ENCODE measurements at places on chromosomes 16 and 17.

DNA sequence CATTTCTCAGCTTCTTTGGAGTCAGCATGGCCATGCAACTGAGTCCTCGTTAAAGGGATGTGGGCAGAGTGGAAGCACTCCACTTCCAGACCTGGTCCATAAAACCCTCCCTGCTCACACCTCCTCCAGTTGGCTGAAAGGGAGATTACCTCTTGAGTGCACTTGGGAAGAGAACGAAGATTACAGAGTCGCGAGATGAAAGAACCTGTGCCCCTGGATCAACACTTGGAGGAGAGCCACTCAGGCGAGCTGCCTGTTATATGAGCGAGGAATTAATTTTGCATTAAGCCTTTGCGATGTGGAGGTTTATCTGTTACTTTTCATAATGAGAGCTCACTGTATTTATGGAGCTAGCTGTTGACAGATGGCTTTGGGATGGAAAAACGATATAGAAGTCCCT lies 147.9 kb downstream of the MAF start:
- no peak overlapping the region for H3K4me3 ChIP-seq
- peaks cover 2% of the 10 kb centered on the region for H3K27me3 ChIP-seq
- no peaks in the 10 kb centered on the region for H3K4me1 ChIP-seq
- H3K36me3 ChIP-seq, result no peaks in the 10 kb centered on the region
- H3K27ac ChIP-seq, result no peak overlapping the region

DNA sequence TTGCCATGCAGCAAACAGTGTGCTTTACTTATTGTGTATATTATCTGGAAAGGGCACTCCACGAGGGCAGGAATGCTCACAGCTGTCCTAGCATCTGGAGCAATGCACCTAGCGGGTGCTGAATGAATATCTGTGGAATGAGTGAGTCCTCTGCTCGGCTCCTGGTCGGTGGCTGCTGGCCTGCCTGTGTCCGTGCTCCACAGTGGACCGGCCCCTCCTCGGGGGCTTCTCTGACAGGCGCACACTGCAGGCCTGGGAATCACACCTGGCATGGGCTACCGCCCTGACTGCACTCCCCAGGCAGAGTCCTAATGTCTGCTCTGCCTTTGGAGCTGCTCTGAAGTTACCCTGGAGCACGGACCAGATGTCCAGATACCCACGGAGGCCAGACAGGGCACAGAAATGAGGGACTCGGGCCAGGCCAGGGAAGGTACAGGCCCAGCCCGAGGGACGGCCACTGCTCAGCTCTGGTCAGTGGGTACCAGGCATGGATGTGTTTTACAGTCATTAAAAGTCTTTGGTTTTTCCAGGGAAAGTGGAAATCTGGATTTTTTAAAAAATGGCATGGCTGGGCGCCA lies 21.1 kb upstream of the AKTIP start:
- H3K4me1 ChIP-seq, result no peaks in the 10 kb centered on the region
- H3K27me3 ChIP-seq, result no peaks in the 10 kb centered on the region
- DNase-seq, result no peak
- H3K4me3 ChIP-seq, result no peak overlapping the region
- no peaks in the 10 kb centered on the region for H3K36me3 ChIP-seq

DNA sequence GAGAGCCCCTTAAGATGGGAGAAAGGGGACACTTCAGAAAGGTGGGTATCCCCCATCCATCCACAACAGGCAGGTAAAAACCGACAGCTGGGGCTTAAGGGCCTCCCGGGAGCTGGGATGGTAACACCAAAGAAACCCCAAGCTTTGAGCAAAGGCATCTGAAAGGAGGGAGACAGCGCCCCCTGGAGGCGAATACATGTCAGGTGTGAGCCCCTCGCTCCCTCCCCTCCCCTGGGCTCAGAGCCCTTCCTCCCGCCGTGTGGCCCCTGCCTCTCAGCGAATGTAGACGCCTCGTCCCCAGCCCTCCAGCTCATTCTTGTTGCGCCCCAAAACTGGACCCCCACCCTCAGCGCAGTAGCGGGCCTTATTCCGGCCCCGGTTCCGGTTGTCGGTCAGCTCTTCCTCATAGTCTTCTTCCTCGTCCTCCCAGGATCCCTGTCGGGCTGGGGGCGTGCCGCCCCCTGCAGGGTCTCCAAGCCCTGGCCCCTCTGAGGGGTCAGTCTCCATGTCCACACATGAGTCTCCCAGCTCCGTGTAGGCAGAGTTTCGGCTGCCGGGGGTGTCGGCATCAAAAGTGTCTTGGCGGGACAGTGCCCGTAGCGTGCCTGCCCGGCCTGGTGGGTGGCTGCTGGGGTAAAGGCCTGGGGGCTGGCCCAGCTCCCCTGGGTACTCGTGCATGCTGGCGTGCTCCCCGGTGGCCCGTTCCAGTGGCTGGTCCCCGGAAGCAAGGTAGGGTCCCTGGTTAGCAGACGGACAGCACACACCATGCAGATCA lies 9.1 kb upstream of the ARL5C start:
- H3K27ac ChIP-seq, result no peak overlapping the region
- peaks cover 3% of the 10 kb centered on the region for H3K4me1 ChIP-seq
- H3K27me3 ChIP-seq, result no peaks in the 10 kb centered on the region
- no peak overlapping the region for H3K4me3 ChIP-seq
- DNase-seq, result no peak

DNA sequence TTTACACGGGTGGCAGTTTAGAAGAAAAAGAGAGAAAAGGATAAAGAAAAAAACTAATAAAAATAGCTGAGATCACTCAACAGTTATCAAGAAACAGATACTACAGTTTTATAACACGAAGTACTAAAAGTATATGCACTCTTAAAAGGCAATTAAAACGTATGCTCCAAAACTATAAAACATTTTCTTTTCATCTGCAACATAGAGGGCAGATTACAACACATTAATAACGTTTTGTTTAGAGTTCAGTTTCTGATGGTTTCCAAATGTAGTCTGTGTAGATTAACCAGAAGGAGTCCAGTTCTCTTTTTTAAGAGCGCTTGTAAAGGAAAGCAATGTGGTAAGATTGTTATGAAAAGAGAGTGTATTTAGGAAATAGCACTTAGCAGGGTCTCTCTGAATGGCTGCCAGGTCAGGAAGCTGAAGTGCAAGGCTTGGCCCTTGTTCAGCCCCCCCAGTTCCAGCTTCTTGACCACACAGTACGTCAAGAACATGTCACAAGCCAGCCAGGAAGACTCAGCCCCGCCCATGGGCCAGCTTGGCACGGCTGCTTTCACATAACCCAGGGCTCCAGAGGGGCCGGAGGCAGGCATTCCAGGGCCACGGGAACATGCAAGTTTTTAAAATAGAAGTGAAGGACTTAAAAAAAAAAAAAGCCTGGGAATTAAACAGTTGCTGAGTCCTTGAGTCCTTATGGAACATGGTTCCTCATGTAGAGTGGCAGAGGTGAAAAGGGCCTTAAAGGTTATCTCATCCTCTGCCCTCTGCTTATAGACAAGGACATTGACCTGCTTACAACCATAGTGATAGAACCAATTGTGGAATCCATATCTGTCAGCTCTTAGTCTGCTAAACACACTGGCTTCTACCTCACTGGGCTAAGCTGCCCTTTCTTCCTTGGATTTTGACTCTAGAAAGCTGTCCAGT lies 147.4 kb upstream of the TBX2 start:
- no peaks in the 10 kb centered on the region for H3K36me3 ChIP-seq
- DNase-seq, result no peak
- H3K27ac ChIP-seq, result peak overlapping the region; percentile 25

GRCh38 chr17:21495281-21495680 lies 119.1 kb downstream of the KCNJ12 start:
- no peak for DNase-seq
- no peaks in the 10 kb centered on the region for H3K36me3 ChIP-seq
- no peak overlapping the region for H3K27ac ChIP-seq
- H3K4me1 ChIP-seq, result no peaks in the 10 kb centered on the region

- H3K4me1 ChIP-seq, result no peaks in the 10 kb centered on the region
- DNase-seq, result no peak
- no peaks in the 10 kb centered on the region for H3K36me3 ChIP-seq
Observed at GRCh38 chr17:5582209-5583185, 1.8 kb downstream of the NLRP1 start.

DNA sequence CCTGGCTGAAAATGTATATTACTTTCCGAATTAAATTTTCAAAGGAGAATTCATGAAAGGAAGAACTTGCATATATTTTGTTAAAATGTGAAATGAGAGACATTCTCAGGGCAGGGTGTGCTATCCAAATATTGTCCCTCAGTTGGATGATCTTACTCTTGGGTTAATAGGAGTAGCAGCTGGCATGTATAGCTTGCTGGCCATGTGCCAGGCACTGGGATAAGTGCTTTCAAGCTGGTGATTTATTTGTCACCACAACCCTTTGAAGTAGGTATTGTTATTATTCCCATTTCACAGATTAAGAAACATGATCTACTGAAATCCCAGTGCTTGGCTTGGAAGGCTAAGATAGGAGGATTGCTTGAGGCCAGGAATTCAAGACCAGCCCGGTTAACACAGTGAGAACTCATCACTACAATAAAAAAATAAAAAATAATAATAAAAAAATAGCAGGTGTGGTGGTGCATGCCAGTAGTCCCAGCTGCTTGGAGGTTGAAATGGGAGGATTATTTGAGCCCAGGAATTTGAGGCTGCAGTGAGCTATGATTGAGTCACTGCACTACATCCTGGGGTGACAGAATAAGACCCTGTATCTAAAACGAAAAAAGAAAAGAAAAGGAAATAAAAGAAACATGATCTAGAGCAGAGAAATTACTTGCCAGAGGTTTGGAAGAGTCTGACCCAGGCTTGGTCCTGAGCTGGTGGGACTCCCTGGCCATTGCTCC lies 11.6 kb upstream of the MPHOSPH6 start:
- DNase-seq, result no peak
- no peaks in the 10 kb centered on the region for H3K4me1 ChIP-seq
- no peak overlapping the region for H3K4me3 ChIP-seq
- no peak overlapping the region for H3K27ac ChIP-seq
- H3K27me3 ChIP-seq, result peaks cover 5% of the 10 kb centered on the region
- no peaks in the 10 kb centered on the region for H3K36me3 ChIP-seq

DNA sequence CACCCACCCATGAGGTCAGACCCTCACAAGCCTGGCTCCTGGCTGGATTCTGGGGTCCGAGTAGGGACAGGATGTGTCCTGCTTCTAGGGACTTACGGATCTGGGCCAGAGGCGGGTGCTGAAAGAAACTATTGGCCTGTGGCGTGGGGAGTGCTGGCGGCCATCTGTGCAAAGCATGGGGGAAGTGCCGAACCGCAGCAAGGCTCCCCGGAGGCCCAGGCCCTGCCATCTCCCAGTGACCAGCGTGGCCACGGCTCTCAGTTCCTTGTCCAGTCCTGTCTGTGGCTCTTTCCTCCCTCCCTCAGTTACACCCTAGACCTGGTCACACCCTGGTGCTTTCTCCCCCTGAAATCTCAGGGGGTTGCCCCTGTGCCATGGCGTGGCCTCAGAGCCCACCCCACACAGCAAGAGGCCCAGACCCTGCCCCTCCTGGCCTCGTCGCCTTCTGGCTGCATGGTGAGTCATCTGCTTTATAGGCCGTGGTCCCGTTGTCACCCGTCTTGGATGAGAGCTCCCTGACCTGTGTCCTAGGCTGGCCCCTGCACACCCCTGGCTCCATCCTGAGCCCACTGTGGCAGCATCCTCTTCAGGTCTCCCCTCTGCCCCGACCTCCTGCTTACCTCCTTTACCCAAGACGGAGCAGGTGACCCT lies 54.5 kb downstream of the PRMT7 start:
- H3K27me3 ChIP-seq, result no peaks in the 10 kb centered on the region
- H3K4me3 ChIP-seq, result no peak overlapping the region
- H3K36me3 ChIP-seq, result no peaks in the 10 kb centered on the region
- no peak for DNase-seq
- H3K4me1 ChIP-seq, result no peaks in the 10 kb centered on the region
- no peak overlapping the region for H3K27ac ChIP-seq

DNA sequence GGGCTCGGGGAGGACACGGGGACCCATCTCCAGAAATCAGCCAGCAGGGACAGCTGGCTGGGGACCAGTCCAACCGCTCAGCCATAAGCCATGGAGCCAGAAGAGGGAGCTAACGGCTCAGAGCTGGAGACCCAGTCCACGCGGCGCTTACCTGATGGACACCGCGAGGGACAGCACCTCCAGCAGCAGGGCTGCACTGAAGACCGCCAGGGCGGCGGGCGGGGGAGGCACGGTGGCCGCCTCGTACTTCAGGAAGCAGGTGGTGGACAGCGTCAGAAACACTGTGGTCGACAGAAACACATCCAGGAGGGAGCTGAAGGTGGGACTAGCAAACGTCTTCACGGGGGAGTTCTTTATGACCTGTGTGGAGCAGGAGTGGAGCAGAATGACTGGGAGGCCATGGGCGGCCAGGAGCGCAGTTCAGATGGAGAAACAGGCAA lies 102.6 kb upstream of the CREBBP start:
- no peaks in the 10 kb centered on the region for H3K27me3 ChIP-seq
- peak overlapping the region; percentile 50 for H3K27ac ChIP-seq
- no peak overlapping the region for H3K4me3 ChIP-seq

DNA sequence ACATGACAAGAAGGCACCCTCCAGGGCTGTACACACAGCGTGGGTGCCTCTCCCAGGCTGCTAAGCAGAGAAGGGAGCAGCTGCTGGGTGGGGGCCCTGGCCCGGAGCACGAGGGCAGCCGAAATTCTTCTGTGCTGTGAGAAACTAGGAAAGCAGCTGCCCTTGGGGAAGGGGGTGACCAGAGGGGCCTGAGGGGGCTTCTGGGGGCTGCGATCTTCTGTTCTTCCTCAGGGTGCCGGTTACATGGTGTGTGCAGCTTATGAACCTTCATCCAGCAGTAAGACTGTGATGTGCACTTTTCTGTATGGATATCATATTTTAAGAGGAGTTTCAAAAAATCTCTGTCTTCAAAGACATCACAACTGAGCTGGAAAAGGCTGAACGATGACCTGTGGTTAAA lies 43.2 kb upstream of the METRNL start:
- no peak for DNase-seq
- H3K27me3 ChIP-seq, result no peaks in the 10 kb centered on the region
- no peak overlapping the region for H3K4me3 ChIP-seq

DNA sequence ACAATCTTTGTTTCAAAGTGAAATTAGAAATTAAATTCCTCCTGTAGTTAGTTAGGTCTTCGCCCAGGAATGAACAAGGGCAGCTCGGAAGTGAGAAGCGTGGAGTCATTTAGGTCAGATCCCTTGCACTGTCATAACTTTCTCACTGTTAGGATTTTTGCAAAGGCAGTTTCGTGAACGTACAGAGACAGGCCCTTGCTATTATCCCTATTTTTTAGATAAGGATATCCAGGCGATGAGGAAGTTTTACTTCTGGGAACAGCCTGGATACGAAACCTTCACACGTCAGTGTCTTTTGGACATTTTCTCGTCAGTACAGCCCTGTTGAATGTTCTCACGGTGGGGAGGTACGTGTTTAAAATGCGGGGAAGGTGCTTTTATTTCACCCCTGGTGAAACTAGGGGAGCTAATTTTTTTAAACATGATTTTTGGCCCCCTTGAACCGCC lies 318 bp upstream of the RBL2 start:
- no peaks in the 10 kb centered on the region for H3K36me3 ChIP-seq
- H3K4me1 ChIP-seq, result peaks cover 5% of the 10 kb centered on the region
- no peaks in the 10 kb centered on the region for H3K27me3 ChIP-seq

GRCh38 chr16:11109566-11109965 lies 146.4 kb downstream of the SOCS1 start:
- H3K36me3 ChIP-seq, result no peaks in the 10 kb centered on the region
- H3K4me1 ChIP-seq, result no peaks in the 10 kb centered on the region
- no peak overlapping the region for H3K27ac ChIP-seq
- no peak overlapping the region for H3K4me3 ChIP-seq

Measured in Panc1 (cell line).